Right cardiac atrium (tissue), 5 donors: ENCODE measurements at places on chromosomes 5 and 9. TPM values are rescaled to one million over a fixed set of nuclear protein-coding genes. Genes with fewer than 3 reads are reported as not detected.

DNA sequence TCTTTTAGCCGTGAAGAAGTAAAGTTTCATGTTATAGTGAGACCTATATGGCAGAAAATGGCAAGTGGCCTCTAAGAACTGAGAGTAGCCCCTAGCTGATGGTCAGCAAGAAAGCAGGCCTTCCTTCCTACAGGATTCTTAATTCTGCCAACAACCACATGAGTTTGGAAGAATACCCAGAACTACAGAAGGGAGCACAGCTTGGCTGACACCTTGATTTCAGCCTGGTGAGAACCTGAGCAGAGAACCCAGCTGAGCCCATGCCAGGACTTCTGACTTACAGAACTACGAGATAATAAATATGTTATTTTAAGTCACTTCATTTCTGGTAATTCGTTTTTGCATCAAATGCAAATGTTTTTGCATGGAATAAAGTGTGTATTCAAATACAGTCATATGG, 5.9 kb upstream of the FBXL17 start:
- no peak for DNase-seq

Gene RNF208
- 25.9 TPM for total RNA-seq

DNA sequence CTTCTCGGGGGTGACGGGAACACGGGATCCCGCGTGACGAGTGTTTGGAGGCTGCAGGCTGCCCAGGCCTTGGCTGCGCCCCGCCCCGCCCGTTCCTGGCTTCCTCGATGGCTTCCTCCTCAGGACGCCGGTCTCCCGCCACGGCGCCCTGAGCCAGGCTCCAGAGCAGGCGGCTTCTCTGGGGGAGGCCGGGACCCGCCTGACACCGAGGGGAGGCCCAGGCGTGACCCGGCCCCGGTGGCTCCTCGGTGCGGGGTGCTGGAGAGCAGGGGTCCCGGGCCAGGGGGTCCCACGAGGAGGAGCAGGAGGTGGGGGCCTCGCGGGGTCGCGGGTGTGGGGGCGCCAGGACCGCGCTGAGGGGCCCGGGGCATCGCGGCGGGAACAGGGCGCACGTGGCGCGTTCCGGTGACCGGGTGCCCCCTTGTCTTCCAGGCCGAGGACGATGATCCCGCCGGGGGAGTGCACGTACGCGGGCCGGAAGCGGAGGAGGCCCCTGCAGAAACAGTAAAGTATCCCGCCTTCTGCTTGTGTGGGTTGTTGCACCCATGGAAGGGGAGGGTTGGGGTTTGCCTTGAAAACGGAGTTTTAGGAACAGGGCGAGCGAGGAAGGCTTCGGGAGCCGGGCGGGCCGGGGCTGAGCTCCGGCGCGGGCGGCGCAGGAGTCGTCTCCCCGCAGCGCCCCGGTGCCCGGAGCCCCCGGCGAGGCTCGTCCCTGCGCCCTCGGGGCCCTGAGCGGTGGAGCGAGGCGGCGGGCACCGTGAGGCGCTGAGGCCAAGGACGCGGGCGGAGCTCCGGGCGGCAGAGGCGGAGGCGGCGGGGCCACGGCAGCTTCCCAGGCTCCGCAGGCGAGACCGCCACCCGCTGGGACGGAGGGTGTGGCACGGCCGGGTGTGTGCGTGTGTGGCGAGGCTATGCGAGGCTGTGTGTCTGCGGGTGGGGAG, 22.2 kb downstream of the AHRR start:
- peak; percentile 59 for DNase-seq

Gene PFN3
- total RNA-seq, result not detected

DNA sequence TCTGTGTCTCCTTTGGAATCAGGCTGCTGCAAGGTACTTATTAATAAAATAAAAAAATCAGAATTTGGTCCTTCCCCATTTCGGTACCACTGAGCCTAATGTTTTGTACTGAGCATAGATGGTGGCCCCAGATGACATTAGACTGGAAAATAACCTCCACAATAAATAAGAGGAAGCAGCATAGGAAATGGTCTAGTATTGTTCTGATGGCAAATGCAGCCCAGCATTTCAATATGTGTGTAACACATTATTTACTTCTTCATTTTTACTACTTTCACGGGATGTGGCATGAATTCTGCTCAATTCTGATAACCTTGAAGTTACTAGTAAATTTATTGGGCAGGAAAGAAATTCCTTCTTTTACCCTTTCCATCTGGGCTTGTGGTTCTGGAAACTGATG, 295.6 kb downstream of the ADGRV1 start:
- DNase-seq, result no peak

Gene GDF9
- 0.09 TPM for total RNA-seq

DNA sequence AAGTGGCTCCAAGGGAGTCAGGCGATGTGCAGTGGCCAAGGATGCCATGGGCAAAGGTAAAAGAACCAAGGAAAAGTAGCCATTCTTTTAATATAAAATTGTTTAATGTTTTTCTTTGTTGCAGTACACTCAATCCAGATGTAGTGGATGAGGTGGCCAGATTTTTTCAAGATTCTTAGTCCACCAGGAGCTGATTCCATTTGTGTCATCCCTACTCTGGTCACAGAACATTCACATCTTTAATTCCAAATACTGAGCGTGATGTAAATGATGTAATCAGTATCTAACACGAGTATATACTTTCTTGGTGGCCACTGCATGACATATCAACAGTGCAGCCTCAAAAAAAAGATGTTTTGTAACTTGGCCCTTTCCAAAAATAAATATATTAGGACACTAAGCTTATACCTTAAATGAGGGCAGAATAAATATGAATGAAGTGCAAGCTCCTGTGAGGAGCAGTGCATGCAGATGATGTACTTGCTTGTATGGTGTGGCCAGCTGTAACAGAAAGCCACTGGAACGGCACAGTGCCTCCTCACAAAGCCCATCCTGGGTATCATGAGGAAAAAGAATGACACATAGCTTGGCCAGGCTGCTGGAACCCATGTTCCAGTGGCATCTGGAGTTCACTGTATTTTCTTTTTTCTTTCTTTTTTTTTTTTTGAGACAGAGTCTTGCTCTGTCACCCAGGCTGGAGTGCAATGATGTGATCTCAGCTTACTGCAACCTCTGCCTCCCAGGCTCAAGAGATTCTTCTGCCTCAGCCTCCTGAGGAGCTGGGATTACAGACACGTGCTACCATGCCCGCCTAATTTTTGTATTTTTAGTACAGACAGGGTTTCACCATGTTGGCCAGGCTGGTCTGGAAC, 6.5 kb upstream of the SPATA24 start:
- DNase-seq, result no peak

- no peak for DNase-seq
Observed at GRCh38 chr9:12065050-12065449, 628.1 kb upstream of the TYRP1 start.

DNA sequence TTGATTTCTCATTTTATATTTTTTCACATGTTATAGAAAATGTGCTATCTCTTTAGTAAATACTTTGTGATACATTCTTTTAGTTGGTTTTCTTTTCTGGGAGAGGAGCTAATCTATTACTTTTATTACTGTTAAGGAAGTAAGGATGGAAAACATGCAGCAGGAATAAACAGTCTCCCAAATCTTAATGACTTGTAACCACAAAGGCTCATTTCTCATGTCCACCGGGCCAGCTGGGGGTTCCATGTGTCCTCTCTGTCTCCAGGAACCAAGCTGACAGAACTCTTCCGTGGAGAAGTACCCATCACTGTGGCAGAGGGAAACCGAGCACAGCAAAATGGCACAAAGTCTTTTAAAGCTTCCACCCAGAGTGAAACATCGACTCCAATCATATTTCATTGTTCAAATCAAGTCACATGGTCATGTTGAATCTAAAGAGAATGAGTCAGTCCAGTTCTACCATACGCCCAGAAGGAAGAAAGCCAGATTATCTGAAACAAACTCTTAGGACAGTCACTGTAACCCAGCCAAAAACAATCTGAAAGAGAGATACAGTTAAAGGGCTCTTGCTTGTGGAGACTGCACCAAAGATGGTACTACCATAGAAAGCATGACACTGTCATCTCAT, 97.1 kb upstream of the CDH6 start:
- DNase-seq, result peak; percentile 29

GRCh38 chr5:91293131-91293530, 90.0 kb downstream of the ARRDC3 start:
- DNase-seq, result no peak

DNA sequence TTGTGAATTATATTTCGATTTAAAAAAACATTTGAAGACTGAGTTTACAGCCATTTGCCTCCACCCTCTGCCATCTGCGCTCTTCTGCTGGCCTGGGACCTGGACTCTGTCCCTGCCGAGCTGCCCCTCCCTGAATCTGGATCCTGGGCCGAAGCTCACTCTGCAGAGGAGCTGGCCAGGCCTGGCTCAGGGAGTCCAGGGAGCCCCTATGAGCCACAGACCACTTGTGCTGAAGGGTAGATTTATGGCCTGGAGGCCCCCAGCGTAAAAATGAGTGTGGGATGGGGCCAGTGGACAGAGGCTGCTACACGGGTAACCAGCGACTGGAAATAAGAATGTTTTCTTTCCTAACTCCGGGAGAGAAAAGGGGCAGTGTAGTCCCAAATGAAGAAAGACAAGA, 129.8 kb downstream of the FGF18 start:
- DNase-seq, result no peak

Gene LMX1B
- total RNA-seq, result 1.0 TPM

- DNase-seq, result peak; percentile 24
Observed at GRCh38 chr5:1205255-1206180, 4.1 kb downstream of the SLC6A19 start.

Gene SNX24
- total RNA-seq, result 13.4 TPM

GRCh38 chr9:122562134-122562760, 9.3 kb downstream of the OR1N2 start:
- DNase-seq, result peak; percentile 4

DNA sequence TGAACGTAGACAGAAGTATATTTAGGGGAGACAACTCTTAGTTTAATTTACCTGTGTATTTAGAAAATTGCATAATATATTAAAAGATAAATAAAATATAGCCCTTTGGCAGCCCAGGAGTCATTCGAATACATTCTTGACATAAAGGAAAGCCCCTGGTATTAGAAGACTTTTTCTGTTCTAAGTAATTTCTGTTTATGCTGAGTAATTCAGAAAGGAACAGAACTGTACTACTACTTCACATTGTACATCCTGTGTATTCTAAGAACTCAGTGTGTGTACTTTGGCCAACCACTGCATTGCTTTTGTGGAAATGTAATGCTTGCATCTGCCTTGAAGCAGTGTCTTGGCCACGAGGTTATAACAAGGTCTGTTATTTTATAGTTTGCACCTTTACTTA, 136.4 kb downstream of the KDM4C start:
- no peak for DNase-seq

GRCh38 chr5:98064118-98064685, 709.3 kb upstream of the RGMB start:
- DNase-seq, result no peak

Gene FOXD4L4
- total RNA-seq, result 0.12 TPM

- DNase-seq, result no peak
Observed at GRCh38 chr5:98938464-98938863, 9.7 kb upstream of the CHD1 start.

DNA sequence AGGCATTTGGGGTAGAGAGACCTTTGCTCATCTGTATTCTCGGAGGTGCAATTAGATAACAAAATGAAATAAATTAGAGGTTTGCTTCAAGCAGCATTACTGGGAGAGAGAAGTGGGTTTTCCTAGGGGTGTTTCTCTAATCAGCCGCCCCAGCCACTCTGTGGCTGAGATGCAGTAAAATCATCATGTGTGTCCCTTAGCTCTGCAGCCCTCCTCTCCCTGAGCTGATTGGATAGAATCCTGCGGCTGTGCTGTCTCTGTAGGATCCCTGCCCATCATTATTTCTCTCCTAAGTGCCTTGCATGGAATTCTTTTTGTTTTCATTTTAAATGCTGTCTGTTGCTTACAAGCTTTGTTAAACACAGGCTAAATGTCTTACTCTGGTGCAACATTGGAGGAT, 171.4 kb downstream of the SH3GL2 start:
- no peak for DNase-seq

Gene RGS3
- 163 TPM for total RNA-seq
